ENCODE measurements at places on chromosomes 16 and 17.

DNA sequence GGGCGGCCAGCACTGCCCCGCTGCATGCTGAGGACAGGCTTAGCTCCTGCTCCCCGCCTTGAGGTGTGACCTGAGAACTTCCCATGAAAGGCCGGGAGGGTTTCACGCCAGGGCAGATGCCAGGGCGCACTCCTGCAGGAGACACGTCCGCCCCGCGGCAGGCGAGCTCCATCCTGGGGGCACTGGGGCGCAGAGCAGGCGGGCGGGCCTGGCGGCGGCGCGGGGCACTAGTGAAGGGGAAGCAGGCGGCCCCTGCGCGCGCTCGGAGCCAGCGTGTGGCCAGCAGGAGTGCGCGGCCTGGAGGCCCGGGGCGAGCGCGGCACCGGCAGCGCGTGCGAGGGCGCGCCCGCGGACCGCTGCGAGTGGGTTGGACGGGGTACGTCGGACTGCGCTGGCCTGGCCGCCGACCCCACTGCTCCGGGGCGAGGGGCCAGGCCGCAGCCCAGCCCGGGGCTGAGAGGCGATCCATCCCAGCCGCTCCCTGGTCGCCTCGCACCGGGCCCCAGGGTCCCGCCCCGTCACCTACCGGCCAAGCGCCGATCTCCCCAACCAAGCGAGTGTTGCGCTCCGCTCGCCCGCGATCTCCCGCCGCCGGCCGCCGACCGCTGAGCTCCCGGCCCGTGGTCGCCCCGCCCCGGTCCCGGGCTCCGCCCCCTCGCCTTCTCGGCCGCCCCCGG, at the start of gene MAP3K14:
Gene MAP3K14, minus strand, starts transcription at position 587 of the 677 bp plus-strand sequence. CDS start 26,275 bp downstream, outside the sequence.
- DNase-seq = peak; percentile 79

DNA sequence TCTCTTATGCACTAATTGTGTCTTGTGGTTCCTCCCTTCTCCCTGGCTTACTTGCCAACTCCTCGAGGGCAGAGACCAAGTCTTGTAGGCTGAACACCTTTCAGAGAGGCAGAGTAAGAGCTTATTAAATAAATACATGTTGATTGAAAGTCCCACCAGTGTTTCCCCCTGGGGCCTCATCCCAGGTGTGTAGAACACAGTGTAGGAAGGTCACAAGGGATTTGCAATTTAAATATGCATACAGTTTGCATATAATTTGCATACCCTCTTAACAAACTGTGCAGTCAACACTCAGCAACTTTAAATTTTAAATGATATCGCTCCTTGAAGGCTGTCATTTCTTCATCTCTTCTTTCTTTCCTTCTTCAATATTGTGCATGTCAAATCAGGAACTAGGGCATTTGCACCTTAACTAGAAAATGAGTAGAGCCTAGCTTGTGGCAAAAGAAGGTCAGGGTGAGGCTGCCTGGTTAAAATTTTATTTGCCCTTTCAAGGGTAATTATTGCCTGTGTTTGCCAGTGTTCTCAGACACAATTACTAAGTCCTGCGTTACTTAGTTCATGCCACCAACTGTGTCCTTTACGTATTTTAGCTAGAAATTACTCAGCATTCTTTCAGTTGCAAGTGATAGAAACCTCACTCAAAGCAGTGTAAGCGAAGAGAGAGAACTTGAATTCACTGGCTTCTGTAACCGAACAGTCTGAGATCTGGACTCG, 465.7 kb downstream of the HAPSTR1 start:
- no peak for DNase-seq

DNA sequence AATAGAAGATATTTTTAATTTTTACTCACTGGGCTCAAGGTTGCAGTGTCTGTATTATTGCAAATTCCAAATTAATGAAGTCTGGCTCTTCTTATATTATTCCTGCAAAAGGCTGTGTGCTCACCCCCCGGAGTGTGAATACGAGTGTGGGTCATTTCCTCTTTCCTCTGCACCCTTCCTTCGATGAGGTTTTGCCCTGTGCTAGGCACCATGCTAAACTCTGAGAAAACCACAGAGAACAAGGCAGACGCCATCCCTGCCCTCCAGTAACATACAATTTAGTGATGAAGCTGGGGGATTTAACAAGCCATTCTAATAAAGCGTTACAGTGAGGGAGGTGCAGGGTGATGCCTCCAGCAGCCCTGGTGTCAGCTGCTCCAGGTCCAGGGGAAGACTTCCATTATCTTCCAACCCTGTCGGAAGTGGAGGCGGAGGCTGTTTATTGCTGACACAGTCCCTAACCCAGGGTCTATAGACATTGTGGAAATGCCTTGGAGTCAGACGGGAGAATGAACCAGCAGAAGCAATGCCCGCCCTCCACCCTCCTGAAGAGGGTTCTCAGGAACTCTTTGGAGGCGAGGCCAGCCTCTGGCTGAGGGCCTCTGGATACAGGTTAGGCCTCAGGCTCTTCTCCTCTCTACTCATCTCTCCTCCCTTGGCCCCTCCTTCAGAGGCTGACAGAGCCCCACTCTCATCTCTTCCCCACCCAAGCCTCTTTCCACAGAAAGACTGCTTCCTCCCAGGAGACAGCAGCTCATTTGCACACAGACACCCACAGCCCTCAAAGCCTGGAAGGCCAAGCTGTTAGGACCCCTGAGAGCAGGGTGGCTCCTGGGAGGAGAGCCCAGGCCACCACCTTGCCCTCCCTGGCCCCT, 2.0 kb upstream of the ACE start:
- no peak for DNase-seq

DNA sequence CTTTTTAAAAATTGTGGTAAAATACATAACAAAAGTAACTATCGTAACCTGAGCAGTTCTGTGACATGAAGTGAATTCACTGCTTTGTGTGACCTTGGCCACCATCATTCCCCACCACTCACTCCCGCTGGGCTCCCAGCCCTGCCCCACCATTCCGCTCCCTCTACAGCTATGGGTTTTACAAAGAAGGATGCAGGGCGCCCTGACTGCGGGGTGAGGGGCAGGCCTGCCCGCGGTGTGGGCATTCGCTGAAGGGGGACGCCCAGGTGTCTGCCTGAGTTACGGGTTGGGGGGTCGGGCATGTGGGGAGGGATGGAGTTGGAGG, at the start of gene CEMP1:
Gene CEMP1, minus strand, starts transcription at position 38 of the 325 bp plus-strand sequence. CDS start 335 bp downstream, outside the sequence.
- no peak for DNase-seq

DNA sequence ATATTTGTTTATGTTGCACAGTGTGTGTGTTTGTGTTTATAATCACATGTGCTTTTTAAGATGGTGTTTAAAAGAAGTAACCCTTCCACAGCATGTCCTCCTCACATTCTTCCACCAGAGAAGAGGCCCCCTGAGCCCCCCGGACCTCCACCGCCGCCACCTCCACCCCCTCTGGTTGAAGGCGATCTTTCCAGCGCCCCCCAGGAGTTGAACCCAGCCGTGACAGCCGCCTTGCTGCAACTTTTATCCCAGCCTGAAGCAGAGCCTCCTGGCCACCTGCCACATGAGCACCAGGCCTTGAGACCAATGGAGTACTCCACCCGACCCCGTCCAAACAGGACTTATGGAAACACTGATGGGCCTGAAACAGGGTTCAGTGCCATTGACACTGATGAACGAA, 69.2 kb downstream of the CDK12 start:
- DNase-seq = no peak

- no peak for DNase-seq
Measured at GRCh38 chr17:63528183-63528582, 5.0 kb downstream of the KCNH6 start.

- DNase-seq = no peak
Measured at GRCh38 chr16:9772526-9773225, 409.6 kb downstream of the GRIN2A start.

DNA sequence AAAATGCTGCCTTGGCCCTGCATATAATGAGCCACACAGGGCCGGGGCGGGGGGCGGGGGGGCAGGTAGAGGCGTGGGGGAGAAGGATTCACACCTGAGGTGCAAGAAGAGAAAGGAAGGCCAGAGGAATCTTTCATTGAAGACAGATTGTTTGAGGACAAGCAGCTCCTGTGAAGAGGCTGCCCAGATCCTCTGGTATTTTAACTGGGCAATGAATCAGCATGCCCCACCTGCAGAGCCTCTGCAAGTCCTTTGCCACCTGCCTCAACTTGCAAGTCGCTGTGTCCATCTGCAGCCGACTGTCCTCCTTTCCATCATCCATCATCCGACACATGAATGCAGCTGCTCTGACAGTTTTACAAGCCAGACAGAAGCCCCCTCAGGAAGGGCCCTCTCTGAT, 1.2 kb upstream of the SOST start:
- no peak for DNase-seq

DNA sequence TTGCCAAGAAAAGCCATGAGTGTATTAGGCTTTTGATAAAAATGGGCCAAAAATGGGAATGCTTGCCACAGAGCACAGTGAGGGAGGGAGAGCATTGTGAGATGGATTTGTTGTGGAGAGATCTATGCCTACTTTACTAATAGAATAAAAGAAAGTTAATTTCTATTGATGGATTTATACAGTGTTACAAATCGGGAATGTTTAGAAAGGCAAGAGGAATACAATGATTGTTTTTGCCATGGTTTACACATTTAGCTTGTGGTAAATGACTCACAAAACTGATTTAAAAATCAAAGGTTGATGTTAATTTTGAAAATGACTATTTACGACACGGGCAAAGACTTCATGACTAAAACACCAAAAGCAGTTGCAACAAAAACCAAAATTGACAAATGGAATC, 16.6 kb downstream of the CCL4 start:
- no peak for DNase-seq

DNA sequence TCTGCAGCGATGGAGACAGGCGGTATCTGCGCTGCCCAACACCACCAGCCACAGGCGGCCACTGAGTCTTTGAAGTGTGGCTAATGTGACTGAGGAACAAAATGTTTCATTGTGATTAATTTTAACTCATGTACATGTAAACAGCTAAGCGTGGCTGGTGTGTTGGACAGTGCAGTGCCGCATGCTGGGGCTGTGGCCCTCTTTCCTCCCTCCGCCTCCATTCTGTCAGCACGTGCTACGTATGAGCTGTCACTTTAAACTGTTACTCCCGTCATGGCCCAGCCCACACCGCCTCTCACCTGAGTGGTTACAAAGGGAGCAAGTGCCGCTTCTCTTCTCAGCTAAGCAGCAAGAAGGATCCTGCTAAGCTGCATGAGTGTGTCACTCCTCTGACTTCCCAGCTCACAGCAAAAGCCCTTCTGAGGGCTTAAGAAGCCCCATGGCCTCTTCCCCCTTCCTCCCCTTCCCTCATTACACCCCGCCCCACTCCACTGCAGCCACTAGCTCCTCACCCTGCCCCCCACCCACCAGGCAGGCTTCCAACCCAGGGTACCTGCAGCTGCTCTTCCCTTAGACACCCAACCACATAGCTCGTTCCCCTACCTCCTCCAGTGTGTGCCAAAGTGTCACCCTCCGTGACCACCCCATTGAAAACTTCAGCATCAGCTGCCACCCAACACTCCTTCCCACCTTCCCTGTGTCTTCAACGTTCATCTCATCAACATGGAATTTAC, 15.0 kb downstream of the HASPIN start:
- no peak for DNase-seq

DNA sequence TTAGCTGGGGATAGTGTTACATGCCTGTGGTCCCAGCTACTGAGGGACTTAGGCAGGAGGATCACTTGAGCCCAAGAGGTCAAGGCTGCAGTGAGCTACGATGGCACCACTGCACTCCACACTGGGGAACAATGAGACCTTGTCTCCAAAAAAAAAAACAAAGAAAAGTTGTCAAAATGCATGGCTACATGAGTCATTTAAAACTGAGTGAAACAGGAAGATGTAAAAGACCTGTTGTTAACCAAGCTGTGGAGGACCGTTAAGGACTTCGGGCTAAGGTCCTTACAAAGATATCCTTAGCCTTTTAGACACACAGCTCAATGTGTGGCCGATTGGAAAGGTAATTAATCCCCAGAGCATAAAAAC, 25.1 kb downstream of the ZP2 start:
- DNase-seq = peak; percentile 12

- DNase-seq = no peak
Measured at GRCh38 chr16:12214509-12214908, 238.0 kb downstream of the SNX29 start.

GRCh38 chr17:75530837-75531720, 5.6 kb downstream of the LLGL2 start:
- DNase-seq = peak; percentile 57

GRCh38 chr16:20411055-20411454, 1.7 kb downstream of the ACSM5 start:
- no peak for DNase-seq

DNA sequence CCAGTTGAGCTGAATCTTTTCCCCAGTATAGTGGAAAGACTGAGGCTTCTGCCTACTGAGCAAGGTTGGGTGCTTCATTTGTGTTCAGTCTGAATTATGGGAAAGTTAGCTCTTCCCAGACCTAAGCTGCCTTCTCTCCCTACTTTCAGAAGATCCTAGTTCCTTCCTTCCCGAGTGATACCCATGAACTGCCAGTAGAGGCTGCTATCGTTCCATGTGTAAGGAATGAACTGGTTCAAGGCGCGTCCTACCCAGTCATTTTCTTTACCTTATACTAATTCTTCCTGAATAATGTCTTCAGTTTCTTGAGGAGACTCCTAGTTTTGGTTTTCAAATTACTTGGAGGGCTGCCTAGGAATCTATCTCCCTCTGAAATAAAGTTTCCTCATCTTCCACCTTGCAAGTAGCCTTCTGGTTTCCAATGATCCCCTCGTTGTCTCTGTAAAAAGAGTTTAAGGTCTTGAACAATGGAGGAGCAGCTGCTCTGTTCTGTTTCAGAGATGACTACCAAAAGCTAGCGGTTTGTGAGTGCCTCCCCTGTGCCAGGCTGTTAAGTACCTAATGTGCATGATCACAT, 934 bp upstream of the AOC2 start:
- DNase-seq = peak; percentile 56

Measured in LHCN-M2 (cell line).